Stimulated activated naive CD4-positive, alpha-beta T cell treated with Interleukin-2 at 50 U/mL for 16 hours (primary cell): ENCODE measurements at places on chromosomes 7 and 10.

DNA sequence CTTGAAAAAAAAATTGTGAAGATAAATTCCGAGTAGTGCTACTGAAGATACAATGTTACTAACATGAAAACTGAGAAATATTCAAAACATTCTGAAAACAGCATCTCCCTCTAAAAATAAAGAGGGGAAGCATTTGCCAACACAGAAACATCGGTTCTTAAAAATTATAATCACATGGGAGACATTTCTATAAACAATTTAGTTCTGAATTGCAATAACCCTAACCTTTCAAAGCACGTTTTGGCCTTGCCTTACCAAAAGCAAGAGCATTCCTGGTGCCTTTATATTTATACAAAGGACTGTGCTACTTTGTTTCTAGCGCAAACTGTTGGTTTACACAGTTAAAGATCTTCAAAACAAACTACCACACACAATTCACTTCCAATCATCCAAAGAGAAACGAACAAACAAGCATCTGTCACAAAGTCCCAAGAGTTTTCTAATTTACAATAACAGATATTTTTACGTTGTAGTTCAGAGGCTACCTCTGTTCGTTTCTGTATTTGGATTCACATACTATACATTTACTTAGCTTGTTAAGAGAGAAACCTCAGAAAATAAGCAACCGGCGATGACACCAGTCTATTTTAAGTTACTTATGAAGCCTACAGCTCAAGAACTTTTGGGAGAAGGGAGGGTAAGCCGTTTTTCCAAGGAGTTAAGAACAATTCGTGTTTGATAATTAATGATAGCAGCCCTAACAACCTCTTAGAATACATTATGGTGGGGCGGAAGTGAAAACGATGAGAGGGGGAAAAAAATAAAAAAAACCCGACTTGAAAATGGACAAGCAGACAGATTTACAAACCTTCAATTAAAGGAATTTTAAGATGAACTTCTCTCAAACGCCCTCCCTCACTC is 1.3 kb downstream of the ABI1 start:
- DNase-seq: no peak

DNA sequence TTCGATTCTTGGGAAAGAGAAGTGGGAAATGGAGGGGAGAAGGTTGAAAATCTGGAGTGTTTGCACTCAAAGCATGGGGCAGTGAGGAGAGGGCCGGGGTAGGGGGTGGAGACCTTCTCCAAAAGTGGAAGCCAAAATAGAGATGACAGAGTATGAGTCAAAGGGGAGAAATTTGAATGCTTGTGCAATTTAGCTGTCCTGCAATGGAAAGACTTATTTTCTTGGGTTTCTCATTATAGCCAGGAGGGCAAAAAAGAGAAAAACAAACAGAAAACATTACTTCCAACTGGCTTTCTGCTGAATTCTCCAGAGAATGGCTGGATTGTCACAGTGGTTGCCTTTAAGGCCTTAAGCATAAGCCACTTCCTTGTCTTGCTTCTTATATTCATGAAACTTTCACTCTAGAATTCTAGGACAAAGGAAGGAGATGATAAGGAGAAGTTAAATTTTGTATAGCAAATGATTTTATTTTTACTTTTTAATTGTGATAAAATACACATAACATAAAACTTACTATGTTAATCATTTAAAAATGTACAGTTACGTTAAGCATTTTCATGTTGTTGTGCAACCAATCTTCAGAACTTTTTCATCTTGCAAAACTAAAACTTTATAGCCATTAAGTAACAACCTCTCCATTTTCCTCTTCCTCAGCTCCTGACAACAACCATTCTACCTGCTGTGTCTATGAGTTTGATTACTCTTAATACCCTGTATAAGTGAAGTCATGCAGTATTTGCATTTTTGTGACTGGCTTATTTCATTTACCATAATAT is 100.2 kb downstream of the GPR85 start:
- DNase-seq: no peak

GRCh38 chr7:136061433-136061832 is 84.3 kb upstream of the MTPN start:
- DNase-seq: no peak

GRCh38 chr10:125707541-125708468 is 11.7 kb upstream of the EDRF1 start:
- no peak for DNase-seq

DNA sequence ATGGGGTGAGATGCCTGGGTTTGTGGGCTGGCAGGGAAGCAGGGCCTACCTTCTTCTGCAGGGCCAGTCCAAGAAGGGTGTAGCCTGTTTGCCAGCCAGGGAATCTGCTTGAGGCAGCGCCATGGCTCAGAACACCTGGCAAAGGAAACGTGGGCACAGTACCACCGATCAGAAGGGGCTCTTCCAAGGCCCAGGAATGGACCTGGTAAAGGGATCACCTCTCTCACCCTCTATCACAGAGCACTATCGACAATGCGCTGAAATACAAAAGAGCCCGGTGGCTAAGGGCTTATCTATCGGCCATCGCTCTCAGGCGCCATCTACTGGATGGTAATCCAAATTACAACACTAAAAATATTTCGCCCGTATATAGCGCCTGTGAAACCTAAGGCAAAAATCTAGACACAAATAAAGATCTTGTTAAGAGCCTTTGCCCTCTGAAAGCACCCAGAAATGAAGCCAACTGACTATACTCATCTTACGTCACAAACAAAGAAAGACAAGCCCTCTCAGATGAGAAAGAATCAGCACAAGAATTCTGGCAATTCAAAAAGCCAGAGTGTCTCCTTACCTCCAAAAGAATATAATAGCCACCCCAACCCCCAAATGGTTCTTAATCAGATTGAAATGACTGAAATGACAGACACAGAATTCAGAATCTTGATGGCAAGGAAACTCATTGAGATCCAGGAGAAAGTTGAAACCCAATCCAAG is 217.8 kb upstream of the HPS1 start:
- no peak for DNase-seq

- DNase-seq: no peak
Measured at GRCh38 chr10:95485056-95485844, 75.9 kb downstream of the SORBS1 start.

- no peak for DNase-seq
Measured at GRCh38 chr10:77943121-77943901, 16.8 kb upstream of the DLG5 start.

DNA sequence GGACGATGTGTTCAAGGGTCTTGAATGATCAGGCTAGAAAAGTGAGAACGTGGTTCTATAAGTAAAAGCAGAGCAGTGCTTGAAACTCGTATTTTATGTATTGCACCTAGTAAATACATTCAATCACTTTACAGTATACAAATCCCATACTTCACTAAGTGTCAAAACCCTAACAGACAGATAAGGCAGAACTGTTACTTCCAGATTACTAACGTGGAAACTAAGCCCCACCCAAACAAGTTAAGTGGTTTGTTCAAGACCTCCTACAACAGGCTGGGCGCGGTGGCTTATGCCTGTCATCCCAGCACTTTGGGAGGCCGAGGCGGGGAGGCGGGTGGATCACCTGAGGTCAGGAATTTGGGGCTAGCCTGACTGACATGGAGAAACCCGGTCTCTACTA is 9.2 kb upstream of the MYO1G start:
- DNase-seq: no peak

DNA sequence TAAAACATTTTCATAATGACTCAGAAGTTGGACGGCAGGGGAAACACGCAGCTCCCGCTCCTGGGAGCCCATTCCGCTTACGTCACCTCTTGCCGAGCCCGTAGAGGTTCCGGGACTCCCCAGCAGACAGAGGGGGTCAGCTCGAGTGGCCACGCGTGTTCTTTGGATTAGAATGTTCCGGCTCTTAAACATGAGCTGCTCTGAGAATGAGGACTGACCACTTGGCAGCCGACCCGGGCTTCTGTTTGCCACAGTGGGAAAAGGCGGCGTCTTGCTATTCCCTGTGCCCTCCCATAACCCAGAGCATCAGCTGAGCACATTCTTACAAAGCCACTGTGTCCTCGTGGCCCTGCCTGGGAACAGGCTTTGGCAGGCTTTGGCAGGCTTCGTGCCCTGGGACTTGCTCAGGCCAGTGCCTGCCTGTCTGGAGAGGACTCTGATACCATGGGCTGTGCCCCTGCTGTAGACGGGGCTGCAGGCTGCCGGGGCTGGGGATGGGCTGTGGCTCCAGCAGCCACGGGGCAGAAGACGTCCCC is 40.1 kb downstream of the PFKP start:
- no peak for DNase-seq

GRCh38 chr10:68550747-68551411 is 9.3 kb upstream of the TET1 start:
- no peak for DNase-seq

DNA sequence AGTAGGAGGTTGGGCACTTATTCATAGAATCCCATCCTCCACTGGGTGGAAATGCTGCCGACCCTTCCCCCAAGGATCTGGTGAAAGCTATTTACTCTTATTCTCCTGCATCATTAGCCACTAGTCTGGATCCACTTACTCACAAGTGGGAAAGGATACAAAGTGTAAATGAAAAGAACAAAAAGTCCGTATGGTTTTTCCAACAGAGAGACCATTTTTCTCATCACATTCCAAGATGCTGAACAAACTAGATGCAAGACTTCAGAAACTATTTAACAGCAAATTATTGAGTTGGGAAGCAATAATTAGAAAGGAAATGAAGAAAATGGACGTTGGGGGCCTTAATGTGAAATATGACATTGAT is 242.4 kb upstream of the GLI3 start:
- DNase-seq: no peak
